ENCODE measurements at places on chromosomes 1 and 21.
A peak's percentile ranks its signal among the peaks of the same experiment; 100 is the strongest.

DNA sequence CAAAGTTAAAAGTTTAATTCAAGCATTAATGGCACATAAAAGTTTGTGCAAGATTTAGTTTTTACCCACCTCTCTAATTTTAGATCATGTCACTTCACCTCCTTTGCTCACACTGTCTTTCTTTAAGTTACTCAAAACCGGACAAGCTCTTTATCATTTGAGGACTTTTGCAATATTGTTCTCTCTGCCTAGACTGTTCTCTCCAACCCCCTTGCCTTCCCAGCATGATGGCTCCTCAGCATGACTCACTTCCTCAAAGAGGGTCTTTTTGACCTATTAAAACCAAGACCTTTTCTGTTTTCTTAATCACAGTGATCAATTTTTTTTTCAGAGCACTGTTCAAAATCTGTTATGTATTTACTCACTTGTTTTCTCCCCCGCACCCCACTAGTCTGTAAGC is 61.3 kb downstream of the XKR8 start:
- DNase-seq = no peak

DNA sequence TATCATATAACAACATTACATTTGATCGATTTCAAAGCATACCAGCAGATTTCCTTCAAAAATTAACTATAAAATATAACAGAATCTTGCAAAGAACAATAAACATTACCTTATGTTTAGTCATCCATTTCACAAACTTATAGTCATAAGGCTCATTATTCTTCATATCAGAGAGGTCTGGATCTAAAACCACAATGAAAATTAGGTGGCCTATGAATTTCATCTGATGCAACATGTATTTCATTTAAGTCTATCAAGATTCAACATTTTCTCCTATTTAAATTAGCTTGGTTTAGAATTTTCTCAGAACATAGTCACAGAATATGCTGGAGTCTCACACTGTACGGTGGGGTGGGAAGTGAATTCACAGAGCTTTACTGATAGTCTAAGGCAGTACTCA is 49.2 kb downstream of the KYAT3 start:
- no peak for DNase-seq

DNA sequence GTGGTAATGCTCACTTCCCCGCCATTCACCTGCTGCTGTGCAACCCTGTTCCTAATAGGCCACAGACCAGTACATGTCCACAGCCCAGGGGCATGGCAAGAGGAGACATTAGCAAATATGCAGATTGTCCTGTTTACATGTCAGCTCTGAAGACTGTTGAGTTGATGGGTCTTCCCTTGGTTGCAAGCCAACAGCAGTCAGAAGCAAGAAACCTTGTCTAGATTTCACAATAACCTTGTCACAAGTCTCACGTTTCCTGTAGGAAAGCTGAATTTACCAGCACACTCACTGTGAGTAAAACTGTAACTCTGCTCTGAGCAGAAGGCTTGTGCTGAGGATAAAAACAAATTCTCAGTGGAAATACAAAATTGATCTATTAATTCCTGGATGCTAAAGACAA is 195.1 kb downstream of the HLX start:
- no peak for DNase-seq

GRCh38 chr21:26445440-26445839 is 127.6 kb downstream of the CYYR1 start:
- DNase-seq = no peak

DNA sequence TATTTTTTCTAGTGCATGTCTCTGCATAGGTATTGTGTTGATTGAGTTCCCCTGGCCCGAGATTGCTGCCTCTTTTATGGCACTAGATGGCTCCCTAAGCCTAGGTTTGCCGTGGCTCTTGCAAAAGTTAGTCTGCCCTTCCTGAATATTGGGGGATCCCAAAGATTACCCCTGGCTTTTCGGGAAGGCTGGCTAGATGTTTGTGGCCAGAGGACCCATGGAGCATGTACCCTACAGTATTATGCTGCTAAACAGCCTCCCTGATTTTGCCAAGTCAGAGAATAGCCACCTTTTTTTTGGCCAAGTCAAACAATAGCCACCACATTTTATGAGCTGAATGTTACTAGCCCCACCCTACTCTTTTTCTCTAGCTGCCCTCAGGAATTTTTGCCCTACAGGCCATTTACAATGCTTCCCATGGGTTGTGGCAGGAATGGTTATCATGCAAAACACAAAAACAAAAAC is 343.2 kb downstream of the OLFM3 start:
- peak; percentile 7 for DNase-seq

DNA sequence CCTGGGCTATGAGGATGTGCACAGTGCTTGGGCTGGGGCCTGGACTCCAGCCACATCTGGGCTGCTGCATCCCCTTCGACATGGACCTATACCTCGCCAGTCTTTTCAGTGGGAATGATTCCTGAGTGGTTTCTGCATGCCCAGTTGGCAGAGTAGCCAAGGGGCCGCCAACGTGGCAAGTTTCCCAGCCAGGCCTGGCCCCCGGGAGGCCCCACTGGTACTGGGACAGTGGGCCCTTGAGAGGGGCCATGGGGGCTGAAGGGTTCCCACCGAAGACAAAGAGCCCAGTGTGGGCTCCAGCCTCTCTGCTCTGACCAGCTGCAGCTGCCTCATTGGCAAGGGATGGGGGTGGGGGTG is 15.4 kb downstream of the RAP1GAP start:
- no peak for DNase-seq

GRCh38 chr1:11594222-11594621 is 60.0 kb downstream of the FBXO2 start:
- no peak for DNase-seq

- DNase-seq = no peak
Measured at GRCh38 chr21:45788198-45788597, 144.7 kb downstream of the PCBP3 start.

DNA sequence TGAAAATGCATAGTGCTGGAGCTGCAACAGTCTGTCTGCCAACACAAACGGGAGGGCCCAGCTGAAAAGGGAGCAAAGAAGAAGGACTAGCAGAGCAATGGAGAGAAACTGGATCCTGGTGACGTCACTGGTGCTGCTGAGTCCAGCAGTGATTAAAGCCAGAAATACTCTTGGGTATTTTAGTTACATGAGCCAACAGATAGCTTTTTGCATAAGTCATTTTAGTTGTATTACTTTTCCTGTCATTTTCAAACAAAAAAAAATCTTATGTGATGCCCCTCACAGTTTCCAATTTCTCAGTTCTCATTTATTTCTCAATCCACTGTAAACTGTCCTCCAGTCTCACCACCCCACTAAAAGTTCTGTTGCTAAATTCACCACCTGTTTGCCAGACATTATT is 38.7 kb upstream of the NEK7 start:
- no peak for DNase-seq

DNA sequence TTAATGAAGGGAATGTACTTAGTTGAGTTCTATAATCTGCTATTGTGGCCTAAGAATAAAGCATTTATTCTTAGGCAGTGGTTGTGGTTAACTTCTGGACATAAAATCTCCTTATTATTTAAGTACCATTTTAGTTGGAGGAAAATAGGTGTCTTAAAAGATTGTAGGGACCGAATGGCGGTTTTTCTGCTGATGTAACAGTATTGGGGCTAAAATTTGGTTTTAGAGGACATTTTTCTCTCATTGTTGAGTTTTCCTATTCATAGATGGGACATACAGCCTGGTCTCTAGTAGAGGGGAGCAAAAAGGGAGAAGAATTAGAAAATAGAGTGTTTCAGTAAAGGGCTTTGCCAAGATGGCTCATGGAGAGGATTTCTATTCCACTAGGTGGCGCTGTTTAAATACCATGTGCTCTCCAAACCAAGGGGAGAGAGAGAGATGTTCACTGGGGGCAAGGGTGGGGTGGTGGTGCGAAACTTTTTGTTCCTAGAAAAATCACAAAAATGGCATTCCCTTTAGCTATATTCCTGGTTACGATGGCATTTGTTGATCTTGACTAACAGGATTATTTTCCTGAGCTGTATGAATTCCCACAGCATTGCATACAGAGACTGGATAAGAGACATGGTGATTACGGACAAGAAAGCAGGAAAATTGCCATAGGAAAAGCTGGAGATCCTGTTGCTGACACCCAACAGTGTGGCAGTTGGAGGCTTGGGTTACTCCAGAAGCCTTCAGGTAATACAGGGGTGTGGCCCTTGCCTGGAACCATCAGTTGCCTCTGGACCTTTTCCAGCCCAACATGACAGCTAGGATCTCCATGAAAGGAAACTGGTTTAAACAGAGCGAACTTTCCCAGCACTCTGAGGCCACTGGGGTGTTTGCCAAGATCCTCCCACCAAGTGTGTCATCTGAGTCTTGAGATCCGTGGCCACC is 18.2 kb upstream of the FCGR2A start:
- DNase-seq = peak; percentile 50

DNA sequence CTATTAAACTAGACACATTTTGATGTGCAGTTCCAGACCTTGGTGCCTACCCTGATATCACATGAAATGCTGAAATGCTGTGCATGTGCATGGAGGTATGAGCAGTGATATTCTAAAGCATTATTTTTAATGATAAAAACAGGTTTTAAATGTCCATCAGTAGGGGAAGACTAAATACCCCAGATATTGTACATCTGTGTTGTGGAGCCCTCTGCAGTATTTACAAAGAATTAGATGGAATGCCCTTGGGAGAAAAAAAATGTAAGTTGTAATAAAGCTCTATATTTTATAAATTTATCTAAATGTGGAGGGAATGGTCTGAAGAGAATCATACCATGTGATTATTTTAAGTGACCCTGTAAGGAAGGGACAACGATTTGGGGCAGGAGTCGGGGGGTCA is 39.1 kb upstream of the IGSF5 start:
- no peak for DNase-seq

- no peak for DNase-seq
Measured at GRCh38 chr1:166084613-166085012, 82.2 kb downstream of the FAM78B start.

GRCh38 chr1:191414981-191415640 is 743.2 kb upstream of the RGS18 start:
- no peak for DNase-seq

- peak; percentile 92 for DNase-seq
Measured at GRCh38 chr1:160675641-160676410, 29.0 kb upstream of the SLAMF1 start.

DNA sequence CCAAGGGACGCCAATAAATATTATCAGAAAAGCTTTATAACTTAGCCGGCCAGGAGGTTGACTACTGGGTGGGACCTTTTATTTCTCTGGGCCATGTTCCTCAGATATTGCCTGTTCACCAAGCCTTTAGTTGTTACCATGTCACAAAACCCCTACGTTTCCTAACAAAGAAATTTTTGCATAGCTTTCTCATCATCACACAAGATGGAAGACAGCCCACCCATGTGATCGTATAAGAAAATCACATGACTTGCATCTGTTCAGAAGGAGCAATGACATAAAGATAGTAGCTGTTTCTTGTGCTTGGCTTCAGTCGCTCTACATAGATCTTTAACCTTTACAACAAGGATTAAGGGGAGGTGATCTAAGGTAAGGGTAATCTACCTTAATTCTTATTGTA is 88.9 kb upstream of the NGF start:
- no peak for DNase-seq

- DNase-seq = no peak
Measured at GRCh38 chr1:91032349-91032748, 10.5 kb upstream of the ZNF644 start.

GRCh38 chr1:155188268-155188667 is 14.6 kb downstream of the TRIM46 start:
- DNase-seq = no peak

DNA sequence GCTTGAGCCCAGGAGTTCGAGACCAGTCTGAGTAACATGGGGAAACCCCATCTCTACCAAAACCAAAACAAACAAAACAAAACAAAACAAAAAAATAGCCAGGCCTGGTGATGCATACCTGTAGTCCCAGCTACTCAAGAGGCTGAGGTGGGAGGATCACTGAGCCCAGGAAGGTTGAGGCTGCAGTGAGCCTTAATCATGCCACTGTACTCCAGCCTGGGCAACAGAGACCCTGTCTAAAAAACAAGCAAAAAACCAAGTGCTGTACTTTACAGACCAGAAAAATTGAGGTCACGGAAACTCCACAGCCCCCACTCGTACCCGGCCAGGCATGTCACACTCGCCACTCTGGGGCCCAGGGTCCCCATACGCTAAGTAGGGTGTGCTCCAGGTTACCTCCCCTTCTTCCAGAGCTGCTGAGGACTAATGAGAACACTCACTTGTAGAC is 22.9 kb downstream of the ATP2B4 start:
- DNase-seq = peak; percentile 67

GRCh38 chr1:23554481-23555269 is 4.6 kb downstream of the ID3 start:
- DNase-seq = peak; percentile 86

- no peak for DNase-seq
Measured at GRCh38 chr1:30689901-30690645, 33.3 kb downstream of the MATN1 start.

- DNase-seq = no peak
Measured at GRCh38 chr1:64098846-64099582, 104.4 kb upstream of the UBE2U start.
